ENCODE measurements at places on chromosomes 2 and 18. TPM values are rescaled to one million over a fixed set of nuclear protein-coding genes. Genes with fewer than 3 reads are reported as not detected.

Gene NEUROD1
- not detected for polyA plus RNA-seq

Gene PLEKHM3
- 16.1 TPM for polyA plus RNA-seq

Gene PDE1A
- 25.2 TPM for polyA plus RNA-seq

Gene ARHGEF4
- polyA plus RNA-seq: 7.5 TPM

Gene PLCD4
- 5.9 TPM for polyA plus RNA-seq

Gene GDF7
- polyA plus RNA-seq: 1.9 TPM
